ENCODE measurements at places on chromosomes 5 and 9.

- no peak for DNase-seq
Measured at GRCh38 chr5:78242001-78242400, 52.5 kb downstream of the AP3B1 start.

DNA sequence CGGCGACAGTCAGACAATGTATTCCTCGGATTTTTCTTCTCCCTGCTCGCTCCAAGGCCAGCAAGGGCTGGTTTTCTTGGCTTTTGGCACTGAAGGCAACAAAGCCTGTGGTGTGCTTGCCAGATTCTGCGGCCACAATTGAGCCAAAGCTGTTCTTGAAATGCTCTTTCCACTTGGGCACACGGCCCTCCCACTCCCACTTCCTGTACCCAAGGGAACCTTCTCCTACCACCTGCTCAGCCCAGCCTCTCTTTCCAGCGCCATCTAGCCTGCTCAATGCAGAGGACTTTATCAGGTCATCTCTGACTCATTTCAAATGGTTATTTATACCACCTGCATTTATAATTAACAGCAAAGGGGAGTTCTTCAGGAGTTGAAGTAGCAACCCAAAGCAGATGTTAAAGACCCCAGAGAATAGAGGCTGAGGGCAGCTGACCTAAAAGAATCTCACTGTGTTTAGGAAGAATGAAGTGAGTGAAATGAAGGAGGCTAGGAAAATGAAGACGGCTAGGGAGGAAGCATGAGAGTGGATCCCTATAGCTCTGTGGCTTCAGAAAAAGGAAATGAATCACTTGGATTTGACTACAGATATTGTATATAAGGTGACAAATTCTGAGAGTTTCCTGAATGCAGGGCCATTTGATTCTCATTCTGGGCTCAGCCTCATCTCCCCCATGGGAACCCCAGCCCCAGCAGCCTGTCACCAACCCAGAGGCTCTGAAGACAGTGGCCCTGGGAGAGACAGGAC lies 439.0 kb downstream of the ENC1 start:
- no peak for DNase-seq

- DNase-seq = peak; percentile 24
Measured at GRCh38 chr9:134099123-134099761, 31.4 kb upstream of the BRD3 start.

DNA sequence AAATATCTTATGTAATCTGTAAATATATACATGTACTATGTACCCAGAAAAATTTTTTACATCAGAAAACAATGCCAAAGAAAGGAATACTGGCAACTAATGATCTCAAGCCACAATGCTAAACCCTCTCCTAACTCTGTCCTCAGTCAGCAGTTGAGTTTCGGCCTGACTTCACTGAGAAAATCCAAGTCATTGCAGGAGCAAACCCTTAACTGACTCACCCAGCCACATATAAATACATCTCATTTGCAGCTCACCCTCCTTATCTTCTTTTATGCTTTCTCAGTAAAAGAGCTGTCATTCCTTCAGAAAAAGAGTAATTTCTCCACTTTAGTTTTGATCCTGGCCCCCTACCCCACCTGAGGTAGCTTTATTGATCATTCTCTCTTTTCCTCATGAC lies 46.1 kb upstream of the TMED7 start:
- DNase-seq = no peak

DNA sequence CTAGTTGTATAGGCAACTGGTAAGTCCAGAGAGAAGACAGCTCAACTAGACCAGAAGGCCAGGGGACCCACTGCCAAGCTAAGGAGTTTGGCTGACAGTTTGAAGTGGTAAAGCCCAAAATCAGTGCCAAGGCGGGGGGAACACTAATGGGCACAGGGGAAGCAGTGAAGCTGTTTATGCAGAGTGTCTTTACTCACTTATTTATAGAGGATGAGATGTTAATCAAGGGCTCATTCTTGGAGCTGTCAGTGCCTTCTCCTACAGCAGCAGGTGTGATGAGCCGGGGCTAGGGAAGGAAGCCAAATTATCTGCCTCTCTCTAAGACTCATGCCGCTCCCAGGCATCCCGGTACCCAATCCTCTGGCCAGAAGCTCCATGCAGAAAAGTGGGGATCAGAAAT lies 75.2 kb upstream of the GALNT10 start:
- DNase-seq = no peak

- no peak for DNase-seq
Measured at GRCh38 chr5:150489360-150490295, 18.3 kb upstream of the NDST1 start.

GRCh38 chr9:75921391-75922127 lies 31.1 kb downstream of the PCSK5 start:
- no peak for DNase-seq

DNA sequence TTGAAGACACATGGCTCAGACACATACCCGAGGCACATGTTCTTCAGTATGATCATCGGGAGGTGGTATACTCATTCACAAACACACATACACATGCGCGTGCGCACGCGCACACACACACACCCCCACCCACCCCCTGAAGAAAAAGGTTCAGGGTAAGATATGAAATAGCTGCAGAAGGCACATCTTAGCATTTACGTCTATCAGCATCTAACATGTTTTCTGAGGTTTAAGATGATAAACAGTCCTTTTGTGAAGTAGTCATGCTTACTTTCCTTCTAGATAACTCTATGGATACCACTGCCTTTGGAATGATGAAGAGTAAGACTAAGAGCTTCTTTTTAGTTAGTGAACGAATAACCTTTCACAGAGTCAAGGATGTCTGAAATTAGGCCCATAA lies 105.1 kb upstream of the GNA14 start:
- DNase-seq = no peak

DNA sequence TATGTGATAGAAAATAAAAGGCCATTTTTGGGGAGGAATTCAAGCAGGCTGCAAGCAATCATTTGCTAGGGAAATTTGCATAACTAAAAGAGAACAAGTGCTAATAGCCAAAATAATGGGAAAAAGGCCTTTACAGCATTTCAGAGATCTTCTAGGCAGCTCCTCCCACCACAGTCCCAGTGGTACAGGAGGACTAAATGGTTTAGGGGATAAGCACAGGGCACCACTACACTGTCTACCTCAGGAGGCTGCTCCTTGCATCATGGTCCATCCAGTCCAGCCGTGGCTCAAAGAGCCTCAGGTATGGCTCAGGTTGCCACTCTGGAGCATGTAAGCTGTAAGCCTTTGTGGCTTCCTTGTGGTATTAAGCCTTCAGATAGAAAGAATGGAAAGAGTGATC lies 485.6 kb downstream of the PDE4D start:
- no peak for DNase-seq

DNA sequence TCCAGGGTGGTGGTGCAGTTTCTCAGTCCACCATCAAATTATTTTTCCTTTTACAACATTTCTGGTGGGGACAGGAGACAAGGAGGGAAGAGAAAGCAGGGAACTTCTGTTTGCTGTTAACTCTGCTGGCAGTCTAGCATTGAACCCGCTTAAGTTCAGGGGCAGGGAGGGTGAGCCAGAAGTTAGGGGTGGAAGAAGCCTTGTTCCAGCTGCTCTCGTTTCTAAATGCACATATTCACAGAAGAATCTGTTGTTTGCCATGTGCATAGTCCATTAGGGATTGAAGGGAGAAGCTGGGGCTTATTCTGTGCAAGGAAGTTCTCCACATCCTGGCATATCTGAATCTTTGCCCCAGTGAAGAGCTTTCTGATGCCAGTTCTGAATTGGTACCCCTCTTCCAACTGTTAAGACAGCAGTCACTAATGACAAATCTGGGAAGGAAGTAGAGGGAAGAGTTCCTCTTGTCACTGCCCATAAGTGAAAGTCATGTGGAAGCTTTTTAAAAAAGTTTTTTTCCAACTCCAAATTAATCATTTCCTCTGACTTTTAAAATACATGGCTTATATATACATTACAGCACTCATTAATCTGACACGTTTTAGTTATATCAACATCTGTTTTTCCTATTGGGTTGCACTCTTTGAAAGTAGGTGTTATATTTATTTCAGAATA lies 32.6 kb upstream of the ACOT12 start:
- DNase-seq = no peak

- no peak for DNase-seq
Measured at GRCh38 chr9:97766092-97766491, 69.0 kb upstream of the XPA start.

Measured in GF-D8 (cell line).